ELR (cell line): ENCODE measurements at places on chromosomes 13 and 19.
A peak's percentile ranks its signal among the peaks of the same experiment; 100 is the strongest.

GRCh38 chr19:18562086-18562485, 4.4 kb downstream of the KXD1 start:
- no peak for DNase-seq

GRCh38 chr13:21511849-21512248, 52.7 kb upstream of the ZDHHC20 start:
- no peak for DNase-seq

DNA sequence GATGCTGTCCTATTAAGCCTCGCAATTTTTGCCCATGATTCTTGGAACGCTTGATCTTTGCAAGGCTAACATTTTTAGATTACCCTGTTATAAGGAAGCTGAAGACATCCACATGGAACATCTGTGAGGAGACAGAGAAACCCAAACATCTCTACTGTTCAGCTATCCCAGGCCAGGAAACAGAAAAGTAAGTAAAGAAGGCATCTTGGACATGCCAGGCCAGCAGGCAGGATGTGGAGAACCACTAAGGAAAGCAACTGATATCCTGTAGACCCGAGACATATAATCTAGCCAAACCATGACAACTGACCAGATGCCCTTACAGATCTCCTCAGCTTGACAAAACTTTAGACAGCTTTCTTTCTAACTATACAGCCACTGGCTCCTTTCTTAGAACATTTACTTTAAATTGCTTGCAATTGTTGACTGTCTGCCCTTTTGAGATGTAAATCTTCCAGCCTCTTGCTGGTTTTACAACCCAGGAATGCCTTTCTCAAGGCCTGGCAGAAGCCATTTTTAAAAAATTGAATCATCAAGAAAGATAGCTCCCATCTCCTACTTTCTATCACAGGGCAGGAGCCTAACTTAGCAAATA, 255.8 kb upstream of the DACH1 start:
- no peak for DNase-seq

- no peak for DNase-seq
Observed at GRCh38 chr13:94933230-94933751, 220.9 kb upstream of the SOX21 start.

DNA sequence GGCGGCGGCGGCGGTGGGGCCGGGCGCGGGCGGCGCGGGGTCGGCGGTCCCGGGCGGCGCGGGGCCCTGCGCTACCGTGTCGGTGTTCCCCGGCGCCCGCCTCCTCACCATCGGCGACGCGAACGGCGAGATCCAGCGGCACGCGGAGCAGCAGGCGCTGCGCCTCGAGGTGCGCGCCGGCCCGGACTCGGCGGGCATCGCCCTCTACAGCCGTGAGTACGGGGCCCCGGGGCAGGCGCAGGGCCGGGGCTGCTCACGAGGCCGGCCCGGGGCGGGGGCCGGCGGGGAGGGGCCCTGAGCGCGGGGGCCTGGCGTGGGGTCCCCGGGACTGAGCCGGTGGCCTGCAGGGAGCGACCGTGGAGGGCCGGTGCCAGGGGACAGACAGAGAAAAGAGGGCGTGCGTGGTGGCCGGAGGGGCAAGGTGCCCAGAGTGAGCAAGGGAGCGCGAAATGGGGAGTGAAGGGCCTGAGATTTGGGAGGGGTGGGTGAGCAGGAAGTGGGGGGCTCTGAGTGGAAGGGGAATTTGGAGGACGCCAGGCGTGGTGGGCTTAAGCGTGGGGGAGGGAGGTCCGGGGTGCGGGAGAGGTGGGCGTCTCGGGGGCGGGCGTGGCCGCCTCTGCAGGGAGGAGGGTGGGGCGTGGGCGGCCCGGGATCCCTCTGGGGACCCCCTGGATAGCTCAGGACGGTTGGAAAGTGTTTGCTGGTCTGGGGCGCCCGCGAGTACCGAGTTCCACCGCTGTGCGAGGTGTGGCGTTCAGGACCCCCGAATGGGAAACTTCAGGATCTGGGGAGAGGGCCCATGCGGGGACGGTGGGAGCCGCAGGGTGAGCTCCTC, 575 bp downstream of the CARM1 start:
- DNase-seq, result peak; percentile 46

- no peak for DNase-seq
Observed at GRCh38 chr19:7419777-7420439, 68.9 kb downstream of the PEX11G start.

DNA sequence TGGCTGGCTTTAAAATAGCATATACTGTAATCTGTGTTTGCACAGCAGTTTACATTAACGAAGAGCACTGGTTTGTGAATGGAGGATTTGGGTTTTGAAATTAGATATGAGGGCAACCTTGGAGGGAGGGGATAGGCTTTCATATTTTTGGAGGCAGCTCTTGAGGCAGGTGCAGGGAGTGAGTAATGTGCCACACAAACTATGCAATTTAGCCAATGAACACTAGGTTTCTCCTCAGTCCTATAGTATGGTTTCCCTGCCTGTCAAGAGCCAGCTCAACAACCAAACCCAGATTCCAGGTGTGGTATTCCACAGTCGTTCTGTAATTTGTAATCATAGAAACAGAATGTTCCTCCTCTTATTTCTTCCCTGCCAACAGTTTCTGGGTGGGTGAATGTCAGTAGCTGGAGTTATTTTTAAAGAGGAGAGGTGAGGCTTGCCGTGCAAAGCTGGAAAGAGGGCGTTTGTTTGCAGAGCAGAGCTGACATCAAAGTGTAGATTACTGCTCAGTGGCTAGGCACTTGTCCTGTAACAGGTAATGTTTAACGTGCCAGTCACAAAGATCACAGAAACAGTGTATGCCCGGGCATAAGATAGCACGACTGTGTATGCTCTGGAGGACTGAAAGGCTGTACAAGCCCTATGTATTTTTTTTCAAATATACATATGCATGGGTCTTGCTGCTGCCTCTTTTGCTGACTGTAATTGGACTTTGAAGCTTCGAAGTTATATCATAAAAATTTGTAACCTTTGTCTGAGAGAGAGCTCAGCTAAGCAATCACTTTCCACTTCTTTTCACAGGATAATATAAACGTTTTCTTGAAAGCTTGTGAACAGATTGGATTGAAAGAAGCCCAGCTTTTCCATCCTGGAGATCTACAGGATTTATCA, 124.2 kb downstream of the LMO7 start:
- no peak for DNase-seq

GRCh38 chr13:41645331-41645730, 188.0 kb downstream of the RGCC start:
- DNase-seq, result peak; percentile 90

GRCh38 chr13:54092686-54093085, 1064.1 kb downstream of the OLFM4 start:
- DNase-seq, result no peak

DNA sequence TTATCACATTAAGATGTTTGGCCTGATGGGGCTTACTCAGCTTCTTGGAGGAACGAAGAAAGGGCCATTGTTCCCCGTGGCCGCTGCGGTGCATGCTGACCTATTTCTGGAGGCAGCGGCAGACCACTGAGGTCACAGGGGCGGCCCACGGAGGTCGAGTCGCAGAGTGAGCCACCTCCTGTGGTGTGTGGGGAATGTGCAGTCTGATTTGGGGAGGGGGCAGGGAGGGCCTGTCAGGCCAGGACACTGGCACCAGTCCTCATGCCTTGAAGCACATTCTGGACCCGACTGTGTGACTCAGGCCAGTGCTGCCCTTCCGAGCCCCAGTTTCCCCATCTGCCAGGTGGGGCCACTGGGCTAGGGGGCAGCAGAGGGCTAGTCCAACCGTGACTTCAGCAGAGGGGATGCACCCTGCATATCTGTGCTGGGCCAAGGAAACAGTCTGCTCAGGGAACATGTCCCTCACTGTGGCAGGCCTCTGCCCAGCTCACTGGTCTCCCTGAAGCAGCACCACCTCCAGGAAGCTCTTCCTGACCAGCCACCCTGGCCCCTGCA, 6.3 kb downstream of the SLC7A10 start:
- peak; percentile 17 for DNase-seq
